Amygdala (tissue), 56 donors: ENCODE measurements at places on chromosomes 7 and 10.

DNA sequence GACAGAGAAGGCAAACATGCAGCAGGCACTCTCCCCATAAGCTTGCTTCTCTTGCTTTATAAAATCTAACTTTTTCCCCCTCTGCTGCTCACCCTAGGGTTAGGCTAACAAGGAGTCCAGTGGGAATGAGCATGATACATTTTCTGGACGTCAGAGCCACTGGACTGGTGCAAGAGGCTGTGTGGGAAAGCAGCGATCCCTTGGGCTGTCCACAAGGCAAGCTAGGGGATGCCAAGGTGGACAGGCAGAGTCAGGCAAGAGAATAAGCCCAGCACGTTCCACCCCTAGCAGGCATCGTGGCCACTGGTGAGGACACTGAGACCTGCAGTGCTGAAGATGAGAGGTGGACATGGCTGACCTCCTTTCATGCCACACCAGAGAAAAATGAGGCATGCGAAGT lies 290.9 kb upstream of the ZMIZ1 start:
- no peak for DNase-seq

GRCh38 chr7:130615583-130615982 lies 53.0 kb downstream of the COPG2 start:
- no peak for DNase-seq

DNA sequence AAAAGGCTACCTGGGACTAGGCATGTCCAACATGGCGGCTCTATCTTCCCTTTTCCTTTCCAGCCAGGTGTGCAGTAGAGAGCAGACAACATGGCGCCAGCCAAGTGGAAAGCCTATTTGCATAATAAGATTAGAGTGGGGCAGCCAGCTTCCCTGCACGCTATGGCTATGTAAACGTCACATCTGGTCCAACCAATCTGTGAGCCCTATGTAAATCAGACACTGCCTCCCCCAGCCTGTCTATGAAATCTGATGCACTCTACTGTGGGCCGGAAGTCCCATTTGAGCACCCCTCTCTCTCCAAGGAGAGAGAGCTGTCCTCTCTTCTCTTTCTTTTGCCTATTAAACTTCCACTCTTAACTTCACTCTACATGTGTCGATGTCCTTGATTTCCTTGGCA lies 984.9 kb upstream of the AUTS2 start:
- DNase-seq = no peak

DNA sequence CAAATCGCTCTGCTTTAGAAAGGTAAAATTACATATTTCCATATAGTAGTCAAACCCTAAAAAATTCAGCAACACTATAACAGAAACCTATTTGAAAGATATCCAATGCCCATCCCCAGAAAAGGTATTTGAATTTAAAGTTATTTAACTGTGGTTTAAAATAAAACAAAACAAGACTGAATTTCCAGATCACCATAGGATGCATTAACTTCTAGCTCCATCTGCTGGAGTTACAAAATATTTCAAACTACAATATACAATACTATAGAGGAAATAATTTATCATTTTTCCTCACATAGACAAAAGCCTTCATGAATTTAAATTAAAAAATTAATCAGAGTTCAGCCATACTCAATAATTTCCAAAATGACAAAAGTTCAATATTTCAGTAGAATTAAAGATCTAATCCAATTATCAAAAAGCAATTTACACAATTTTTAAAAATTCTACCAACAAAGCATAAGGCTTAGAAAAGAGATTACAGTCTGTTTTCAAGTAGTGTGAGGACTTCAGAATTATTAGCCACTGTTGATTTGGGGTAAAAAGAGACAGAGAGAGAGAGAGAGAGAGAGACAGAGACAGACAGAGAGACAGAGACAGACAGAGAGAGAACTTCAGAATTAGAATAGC lies 75.9 kb downstream of the LMBR1 start:
- DNase-seq = no peak

DNA sequence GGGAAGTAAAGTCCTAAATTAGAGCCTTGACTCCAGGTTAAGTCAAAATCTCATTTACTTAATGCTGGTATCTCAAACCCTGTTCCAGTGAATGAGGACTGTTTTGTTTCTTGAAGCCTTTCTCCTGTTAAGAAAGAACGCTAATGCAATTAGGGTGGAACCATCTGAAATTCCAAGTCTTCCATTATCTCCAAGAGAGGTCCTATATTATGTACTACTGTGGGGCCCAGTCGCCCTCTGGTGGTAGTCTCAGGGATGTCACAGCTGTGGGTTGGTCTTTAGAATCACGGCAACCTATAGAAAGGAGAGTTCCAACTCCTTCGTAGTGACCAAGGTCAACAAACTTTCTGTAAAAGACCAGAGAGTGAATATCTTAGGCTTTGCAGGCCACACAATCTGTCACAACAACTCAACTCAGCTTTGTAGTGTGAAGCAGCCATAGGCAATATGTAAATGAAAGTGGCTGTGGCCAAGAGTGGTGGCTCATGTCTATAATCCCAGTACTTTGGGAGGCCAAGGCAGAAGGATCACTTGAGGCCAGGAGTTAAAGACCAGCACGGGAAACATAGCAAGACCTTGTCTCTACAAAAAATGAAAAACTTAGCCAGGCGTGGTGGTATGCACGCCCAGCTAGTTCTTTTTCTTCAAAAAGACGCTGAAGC lies 9.3 kb downstream of the RPP38 start:
- peak; percentile 7 for DNase-seq

DNA sequence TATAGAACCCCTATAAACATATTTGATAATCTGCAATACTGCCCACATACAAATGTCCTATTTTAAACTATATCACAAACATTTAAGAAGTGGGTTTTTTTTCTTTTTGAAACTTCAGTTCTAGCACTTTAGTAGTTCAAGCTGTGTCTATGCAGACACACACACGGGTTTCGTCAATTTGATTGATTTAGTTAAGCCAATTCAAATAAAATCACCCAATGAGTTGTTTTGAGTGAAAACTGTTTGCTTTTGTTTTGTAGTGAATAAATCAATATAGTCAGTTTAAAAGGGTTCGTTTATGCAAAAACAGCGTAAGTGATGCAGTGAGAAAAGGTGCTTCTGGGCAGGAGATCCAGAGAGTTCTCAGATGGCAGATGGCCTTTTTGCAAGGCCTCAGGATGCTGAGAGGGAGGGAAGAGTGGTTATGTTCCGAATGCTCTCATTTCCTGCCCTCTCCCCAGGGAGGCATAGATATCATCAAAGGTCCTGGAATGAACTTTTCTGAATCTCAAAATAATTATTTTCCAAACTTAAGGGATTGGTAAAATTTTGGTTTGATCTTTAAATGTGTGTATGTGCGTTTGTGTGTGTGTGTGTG lies 102.7 kb downstream of the AGMO start:
- no peak for DNase-seq

GRCh38 chr7:101239191-101239950 lies 1.8 kb upstream of the CLDN15 start:
- no peak for DNase-seq

GRCh38 chr7:66859794-66860645 lies 61.0 kb upstream of the TMEM248 start:
- DNase-seq = no peak

DNA sequence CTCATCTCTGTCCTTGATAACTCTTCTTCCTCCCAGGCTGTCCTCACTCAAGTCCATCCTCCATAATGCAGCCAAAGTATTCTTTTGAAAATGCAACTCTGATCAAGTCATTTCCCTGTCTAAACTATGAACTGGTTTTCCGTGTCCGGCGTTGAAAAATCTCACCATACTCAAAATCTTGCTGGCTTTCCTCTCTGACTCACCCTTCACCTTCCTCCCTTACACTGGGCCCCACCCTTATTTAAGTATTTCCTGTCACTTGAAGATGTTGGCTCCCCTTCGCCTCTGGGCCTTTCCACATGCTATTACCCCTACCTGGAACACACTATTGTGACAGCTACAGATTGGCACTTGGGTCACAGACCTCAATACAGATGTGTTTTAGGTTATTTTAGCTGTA lies 515.6 kb downstream of the INHBA start:
- DNase-seq = no peak

DNA sequence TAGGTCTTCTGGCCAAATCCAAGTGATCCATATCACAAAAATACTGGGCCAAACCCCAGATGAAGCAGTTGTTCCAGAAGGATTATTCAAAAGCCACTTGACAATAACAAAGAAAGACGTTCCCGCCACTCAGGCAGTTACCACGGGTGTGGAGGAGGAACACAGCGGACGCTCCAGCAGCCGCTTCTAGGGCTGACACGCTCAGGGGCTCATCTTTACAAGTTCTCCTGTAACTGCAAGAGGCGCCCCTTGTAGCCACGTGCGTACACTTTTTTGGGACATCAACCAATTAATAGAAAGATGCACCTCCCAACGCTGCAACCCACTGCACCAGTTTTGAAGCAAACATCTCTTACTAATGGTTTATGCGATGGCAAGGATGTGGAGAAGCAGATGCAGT lies 159.4 kb downstream of the GRID1 start:
- no peak for DNase-seq

DNA sequence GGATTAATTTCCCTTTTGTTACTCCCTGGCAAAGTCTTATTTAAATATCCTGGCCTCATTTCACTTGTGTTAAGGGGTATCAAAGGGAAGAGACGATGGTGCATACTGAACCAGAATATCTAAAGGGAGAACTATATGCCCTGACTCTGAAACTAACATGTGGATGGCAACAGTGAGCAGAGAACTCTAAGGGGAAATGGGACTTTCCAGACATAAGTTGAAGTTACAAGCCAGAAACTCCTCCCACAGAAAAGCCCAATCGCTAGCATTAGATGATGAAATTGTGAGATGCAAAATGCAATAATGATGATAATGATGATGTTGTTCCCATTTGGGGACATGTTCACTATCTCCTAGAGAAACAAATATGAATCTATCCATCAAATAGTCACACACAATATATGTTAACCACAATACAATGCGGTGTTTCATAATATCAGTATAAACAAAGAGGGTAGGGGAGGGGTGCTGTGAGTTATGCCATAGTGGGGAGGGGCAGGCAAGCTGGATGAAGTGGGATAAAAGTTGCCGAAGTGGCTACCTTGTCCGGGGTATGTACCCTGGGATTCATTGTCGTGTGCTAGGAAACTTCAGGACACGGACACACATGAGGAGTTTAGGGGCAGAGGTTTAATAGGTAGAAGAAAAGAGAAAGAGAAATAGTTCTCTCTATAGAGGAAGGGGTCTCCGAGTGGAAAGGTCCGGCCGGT lies 37.1 kb downstream of the TMEM229A start:
- no peak for DNase-seq

DNA sequence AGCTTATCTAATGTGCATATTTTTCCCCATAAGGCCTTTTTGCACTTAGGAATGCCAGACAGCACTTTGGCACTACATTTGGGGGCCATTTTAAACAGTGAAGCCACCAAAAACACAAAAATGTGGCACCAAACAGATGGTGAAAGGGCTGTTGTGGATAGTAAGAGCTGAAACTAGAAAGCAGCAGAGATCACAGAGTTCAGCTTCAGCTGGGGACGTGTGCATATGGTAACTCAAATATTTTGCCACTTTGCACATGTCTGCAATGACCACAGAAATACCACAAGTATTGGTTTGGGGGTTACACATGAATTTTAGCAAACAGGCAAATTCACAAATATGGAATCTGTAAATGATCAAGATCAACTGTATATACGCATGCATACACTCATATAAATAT lies 72.8 kb downstream of the PODXL start:
- no peak for DNase-seq
